ENCODE measurements at places on chromosomes 1 and 21.

- no peak for DNase-seq
Observed at GRCh38 chr1:38062361-38063288, 16.0 kb upstream of the POU3F1 start.

GRCh38 chr21:45611939-45612664 is 31.4 kb upstream of the PCBP3 start:
- DNase-seq: no peak

- no peak for DNase-seq
Observed at GRCh38 chr1:17667641-17668040, 87.5 kb upstream of the ACTL8 start.

GRCh38 chr1:93997756-93998155 is 88.5 kb upstream of the GCLM start:
- DNase-seq: no peak

DNA sequence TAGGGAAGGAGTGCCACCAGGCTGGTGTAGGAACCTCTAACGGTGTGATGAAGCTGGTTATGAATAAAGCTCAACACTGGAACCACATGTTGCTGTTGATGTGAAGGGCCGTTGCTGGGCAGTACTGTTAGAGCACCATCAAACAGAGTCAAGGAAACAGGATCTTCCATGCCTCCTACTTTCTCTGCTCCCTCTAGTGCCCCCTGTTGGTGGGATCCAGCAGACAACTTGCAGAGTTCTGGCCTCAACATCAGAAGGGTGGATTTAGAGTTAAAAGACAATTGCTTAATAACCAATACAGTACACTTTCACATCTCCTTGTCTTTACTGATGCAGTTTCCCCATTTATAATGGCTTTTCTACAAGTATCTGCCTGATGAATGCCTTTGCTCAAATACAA is 336.4 kb downstream of the NTNG1 start:
- DNase-seq: no peak
